ENCODE measurements at places on chromosomes 4 and X.

GRCh38 chr4:137800861-137801260, 268.6 kb upstream of the PCDH18 start:
- no peak for DNase-seq

- no peak for DNase-seq
Measured at GRCh38 chr4:13329340-13329850, 154.7 kb downstream of the RAB28 start.

DNA sequence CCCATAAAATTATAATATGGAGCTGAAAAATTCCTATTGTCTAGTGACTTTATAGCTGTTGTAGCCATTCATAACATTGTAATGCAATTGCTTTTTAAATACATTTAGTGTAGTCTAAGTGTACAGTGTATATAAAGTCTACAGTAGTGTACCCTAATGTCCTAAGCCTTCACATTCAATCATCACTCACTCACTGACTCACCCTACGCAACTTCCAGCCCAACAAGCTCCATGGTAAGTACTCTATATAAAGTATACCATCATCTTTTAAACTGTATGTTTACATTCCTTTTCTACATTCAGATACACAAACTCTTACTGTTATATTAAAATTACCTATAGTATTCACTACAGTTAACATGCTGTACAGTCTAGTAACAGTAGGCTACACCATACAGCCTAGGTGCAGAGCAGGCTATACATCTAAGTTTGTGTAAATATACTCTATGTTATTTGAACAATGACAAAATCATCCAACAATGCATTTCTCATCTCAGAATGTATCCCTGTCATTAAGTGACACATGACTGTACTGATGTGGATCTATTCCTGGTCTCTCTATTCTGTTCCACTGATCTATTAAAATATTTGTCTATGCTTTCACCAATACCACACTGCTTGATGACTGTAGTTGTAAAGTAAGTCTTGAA, 33.7 kb downstream of the CLOCK start:
- DNase-seq: no peak

- no peak for DNase-seq
Measured at GRCh38 chr4:3727847-3728469, 38.2 kb upstream of the ADRA2C start.

- no peak for DNase-seq
Measured at GRCh38 chr4:3710451-3711182, 55.6 kb upstream of the ADRA2C start.

- peak; percentile 50 for DNase-seq
Measured at GRCh38 chrX:70664726-70665125, 220.1 kb downstream of the DLG3 start.

Data from hematopoietic multipotent progenitor cell treated with erythropoietin and hydrocortisone succinate and interleukin-3 and kit ligand, for 4 days (in vitro differentiated cells).